Activated T-helper 1 cell treated with anti-CD3 and anti-CD28 coated beads, Interleukin-2, amount 50 U/mL, for 16 hours (primary cell): ENCODE measurements at places on chromosomes 7 and 10.

- no peak for DNase-seq
These were observed 307.0 kb downstream of the PTPRN2 start for GRCh38 chr7:158280448-158281144.

DNA sequence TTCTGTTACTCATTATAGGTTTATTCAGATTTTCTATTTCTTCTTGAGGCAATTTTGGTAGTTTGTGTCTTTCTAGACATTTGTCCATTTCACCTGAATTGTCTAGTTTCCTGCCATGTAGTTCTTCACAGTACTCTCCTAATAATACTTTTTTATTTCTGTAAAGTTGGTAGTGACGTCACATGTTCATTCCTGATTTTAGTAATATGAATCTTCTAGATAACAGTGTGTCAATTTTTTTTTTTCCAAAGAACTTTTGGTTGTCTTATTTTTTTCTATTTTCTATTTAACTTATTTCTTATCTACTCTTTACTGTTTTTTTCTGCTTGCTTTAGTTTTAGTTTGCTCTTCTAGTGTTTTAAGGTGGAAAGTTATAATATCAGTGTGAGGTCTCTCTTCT lies 197.3 kb upstream of the SHH start:
- no peak for DNase-seq

- no peak for DNase-seq
These were observed 49.0 kb downstream of the ALOX5 start for GRCh38 chr10:45422866-45423659.

DNA sequence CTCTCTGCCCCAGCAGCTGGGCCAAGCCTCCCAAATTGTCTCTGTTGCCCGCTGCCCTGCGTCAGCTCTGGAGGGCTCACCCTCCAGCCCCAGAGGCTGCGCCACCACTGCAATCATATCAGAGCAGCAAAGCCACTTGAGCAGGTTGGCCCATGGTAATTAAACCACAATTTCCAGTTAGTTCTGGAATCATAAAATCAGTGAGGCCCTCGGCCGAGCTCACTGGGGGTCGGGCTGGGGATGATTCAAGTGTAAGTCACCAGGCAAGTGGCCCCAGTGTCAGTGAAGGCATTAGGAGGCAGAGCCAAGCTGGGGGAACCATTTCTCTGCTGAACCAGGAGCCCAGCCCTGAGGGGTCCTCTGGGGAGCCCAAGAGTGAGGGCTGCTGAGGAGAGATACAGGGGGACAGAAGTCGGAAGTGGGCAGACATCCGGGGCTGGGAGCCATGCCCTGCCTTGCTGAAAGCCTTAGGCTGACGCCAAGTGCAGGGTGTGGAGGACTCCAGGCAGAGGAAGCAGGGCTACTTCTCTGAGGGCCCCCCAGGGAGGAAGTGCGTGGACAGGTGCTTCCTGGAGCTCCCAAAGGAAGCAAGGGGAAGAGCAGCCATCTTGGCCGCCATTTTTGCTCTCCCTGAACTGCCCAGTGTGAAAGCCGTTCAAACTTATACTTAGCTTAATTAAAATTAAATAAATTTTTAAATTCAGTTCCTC lies 29.5 kb upstream of the SLC29A3 start:
- no peak for DNase-seq

GRCh38 chr10:77359287-77359691 lies 278.3 kb downstream of the KCNMA1 start:
- DNase-seq, result no peak

DNA sequence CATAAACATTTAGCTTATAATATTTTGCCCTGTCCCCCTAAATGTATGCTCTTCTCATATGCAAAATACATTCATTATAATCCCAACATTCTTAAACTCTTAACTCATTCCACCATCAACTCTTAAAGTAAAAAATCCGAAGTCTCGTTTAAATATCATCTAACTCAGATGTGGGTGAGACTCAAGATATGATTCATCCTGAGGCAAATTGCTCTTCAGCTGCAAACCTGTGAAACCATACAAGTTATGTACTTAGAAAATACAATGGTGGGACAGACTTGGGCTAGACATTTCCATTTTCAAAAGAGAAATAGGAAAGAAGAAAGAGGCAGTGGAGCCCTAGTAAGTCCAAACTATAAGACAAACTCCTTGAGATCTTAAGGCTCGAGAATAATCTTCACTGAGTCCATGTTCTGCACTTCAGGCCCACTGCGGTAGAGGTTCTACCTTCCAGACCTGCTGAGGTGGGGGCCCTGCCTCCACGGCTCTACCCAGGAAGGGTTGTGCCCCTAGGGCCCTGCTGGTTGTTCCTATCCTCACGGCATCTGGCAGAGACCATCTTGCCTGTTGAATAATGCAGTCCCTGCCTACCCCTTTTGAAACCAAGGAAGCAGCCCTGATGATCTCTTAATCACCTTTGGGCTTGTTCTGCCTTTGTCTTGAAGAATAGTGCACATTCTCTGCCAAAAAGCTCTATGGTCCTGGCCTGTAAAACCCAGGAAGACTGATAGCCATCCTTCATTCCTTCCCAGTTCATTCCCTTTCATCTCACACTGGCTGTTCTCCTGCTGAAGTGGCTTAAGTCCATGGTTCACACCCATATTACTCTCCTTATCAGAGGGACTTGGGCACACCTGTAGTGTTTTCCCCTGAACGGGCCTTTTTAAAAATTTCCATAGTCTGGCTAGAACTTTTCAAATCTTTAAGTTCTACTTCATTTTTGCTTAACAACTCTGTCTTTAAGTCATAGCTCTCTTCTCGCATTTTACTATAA lies 37.3 kb downstream of the INPP5F start:
- DNase-seq, result no peak

DNA sequence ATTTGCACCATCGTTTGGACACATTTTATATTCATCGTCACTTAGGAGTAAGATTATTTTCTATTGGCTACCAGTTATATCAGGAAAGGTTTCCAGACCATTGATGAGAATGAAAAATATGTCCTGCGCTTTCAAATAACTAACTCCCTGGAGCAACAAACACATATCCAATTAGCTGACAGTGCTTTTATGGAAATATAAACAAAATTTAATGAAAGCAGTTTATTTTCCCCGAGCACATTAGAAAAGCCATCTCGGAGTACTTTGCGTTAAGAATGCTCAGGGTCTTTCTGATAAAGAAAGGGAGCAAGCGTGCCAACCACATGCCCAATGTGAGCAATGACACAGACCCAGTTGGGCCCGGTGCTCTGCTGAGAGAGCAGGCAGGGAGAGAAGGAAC lies 85.1 kb upstream of the ZPBP start:
- no peak for DNase-seq

DNA sequence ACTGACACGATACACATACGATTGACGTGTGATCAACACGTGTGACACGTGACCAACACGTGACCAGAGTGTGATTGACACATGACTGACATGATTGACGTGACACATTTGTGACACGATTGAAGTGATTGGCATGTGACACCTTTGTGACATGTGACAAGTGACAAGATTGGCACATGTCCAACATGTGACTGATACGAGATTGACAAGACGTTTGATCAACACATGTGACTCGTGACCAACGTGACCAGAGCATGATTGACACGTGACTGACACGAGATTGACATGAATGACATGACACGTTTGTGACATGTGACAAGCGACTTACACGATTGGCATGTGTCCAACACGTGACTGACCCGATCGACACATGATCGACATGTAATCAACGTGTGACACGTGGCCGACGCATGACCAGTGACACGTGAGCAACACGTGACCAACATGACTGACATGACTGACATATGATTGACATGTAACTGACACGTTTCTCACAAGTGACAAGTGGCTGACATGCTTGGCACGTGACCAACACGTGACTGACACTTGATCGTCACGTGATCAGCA lies 22.0 kb downstream of the CRPPA start:
- no peak for DNase-seq

DNA sequence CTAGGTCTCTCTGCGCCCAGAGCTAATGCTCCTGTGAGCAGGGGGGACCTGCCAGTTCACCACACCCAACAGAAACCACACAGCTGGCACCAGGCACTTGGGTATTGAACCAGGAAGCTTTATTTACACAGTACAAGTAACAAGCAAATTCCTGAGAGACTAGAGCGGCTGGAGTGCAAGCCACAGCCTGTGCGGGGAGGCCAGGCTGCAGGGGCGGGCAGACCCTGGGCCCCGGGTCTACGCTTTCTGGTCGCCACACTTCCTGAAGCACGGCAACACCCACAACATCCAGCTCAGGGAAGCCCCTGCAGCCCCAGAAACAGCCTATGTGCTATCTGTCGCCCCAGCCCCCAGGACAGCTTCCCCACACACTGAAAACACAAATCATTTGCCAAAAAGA lies 125.0 kb downstream of the FAM53B start:
- no peak for DNase-seq

DNA sequence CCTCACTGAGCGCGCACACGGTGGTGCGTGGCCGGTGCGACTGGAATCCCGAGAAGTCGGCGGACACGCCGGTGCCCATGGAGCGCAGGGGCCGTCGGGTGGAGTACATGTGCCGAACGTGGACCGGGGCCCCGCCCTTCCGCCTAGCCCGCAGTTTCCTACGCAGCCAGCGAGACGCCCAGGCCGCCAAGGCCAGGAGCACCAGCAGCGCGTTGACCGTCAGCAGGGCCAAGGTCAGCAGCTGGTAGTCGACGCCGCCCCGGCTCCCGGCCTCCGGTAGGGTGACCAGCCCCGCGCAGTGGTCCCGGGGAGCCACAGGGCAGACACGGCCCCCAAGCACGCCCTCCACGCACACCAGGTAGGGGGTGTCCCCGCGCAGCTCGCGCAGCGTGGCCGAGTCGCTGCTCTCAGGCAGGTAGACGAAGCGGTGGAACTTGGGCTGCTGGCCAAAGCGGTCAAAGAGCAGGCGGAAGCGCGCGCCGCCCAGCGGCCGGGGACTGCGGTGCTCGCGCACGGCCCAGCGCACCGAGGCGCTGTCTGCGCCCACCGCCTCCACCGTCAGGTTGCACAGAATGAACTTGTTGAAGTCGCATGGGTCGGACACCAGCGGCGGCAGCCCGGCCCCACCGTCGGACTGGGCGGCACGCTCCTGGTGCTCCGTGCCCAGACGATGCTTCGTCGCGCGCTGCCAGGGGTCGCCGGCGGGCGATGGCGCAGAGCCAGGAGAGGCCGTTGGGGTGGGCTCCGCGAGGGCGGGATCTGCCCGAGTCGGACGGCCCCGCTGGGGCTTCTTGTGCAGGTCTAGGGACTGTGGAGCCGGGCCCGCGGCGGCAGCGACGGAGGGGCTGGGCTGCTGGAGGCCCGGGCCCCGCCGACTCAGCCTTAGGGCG lies 2.2 kb downstream of the TRIL start:
- DNase-seq, result no peak

GRCh38 chr10:132879408-132880127 lies 62.8 kb downstream of the CFAP46 start:
- DNase-seq, result no peak

- DNase-seq, result no peak
These were observed 176.2 kb downstream of the GNAT3 start for GRCh38 chr7:80335511-80336231.

GRCh38 chr10:113842171-113842570 lies 11.7 kb downstream of the DCLRE1A start:
- DNase-seq, result no peak

DNA sequence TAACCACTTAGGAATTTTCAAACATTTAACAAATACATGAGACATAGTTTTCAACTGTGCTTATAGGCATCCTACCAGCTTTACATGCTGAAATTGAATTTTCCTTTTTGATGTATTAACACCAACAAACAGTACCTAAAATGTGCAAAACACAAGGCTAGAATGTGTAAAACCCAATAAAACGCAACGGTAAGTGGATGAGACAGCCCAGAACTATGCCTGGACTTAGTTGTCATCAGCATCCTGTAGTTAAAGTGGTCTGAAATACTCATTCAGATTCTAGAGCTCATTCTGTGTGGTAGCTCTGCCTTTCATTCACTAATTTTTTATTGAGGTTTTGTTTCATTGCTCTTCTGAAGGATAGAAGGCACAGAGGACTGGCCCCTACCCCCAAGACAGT lies 137.1 kb downstream of the BMPER start:
- no peak for DNase-seq

DNA sequence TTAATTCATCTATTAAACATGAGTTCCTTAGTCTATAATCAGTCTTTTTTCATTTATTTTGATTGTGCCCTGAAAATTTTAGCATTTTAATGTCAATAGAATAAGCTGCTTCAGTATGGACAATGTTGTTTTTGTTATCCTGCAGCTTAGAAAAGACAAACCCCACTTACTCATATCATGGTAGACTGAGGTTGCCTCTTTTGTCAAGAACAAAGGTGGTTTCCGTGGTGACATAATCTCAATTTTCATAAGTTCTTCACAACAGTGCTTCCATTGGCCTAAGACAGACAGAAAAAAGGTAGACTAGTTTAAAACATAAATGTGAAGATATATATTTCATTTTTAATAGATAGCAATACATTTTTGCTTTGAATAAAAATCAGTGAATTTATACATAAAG lies 69.1 kb downstream of the RTKN2 start:
- no peak for DNase-seq

DNA sequence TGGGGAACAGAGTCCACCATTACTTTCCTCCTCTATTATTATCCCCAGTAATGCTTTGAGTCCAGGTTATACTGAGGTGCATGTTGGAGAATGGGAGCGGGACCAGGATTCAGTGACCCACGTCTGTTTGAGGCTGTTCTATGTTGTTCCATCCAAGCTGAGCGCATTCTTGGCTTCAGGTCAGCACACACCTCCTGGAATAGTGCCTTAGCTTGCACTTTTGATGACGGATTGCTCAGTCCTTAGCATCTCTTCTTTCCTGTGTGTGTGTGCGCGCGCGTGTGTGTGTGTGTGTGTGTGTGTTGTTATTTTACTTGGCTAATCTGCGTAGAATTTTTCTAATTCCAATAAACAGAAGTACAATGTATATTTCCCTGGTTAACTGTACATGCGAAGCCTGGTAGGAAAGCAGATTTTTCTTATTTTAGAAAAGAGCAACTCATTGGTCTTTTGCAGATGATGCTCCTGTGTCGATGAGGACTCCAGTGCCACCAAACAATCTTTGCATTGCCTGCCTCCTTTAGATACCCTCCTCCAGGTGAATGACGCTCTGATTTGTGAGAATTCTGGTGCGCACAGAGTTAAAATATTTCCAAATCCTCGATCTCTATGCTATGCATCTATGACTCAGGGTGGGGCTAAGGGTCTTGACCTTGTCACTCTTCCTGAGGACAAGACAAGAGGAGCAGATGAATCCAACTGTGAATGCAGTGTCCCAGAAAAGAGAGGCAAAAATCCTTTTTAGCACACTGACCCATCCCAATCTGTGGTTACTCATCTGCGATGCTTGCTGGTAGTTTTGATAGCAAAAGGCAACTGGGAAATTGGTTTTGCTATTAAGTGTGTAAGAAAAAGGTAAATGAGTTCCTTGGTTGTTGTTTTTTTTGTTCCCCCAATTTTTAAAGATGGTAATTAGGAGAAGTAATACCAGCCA lies 13.3 kb upstream of the CELF2 start:
- DNase-seq, result no peak

GRCh38 chr10:123459371-123460091 lies 206.6 kb upstream of the GPR26 start:
- no peak for DNase-seq

GRCh38 chr10:31700181-31700611 lies 228.4 kb downstream of the ARHGAP12 start:
- DNase-seq, result no peak
